ENCODE measurements at places on chromosomes 16 and 17.

DNA sequence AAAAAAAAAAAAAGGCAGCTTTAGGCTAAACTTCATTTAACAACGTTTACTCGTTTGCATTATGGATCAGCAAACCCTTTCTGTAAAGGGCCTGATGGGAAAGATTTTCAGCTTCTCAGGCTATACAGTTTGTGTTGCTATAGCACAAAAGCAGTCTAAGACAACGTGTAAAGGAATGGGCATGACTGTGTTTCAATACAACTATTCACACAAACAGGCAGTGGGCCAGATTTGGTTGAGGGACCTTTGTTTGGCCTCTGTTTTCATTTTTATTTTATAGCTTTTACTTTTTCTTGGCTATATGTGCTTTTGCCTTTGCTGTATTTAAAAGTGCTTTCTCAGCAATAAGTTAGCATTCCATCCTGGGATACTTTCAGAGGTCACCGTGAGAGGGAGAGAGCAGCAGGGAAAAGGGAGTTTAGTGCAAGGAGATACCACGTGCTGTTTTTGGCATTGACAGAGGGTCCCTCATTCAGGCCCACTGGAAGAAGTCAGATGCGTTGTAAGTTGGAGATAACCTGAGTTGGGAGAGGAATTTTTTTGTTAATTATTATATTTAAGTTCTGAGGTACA is 335.6 kb downstream of the UTP18 start:
- no peak for DNase-seq

DNA sequence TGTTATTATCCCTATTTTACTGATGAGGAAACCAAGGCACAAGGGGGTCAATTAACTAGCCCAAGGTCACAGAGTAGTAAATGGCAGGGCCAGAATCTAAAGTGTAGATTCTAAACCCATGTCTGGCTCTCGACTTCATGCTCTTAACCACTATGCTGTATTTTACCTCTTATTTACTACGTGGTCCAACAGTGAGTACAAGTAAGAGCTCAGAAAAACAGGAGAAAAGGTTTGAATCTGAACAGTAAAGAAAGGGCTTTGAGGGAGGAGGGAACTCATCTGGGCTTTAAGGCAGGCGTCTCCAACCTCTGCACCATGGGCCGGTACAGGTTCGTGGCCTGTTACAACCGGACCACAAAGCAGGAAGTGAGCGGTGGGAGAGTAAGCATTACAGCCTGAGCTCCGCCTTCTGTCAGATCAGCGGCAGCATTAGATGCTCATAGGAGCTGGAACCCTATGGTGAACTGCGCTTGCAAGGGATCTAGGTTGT is 62.9 kb downstream of the SMURF2 start:
- DNase-seq: no peak

- DNase-seq: no peak
These were observed 46.6 kb upstream of the GSG1L start for GRCh38 chr16:28110074-28110473.

DNA sequence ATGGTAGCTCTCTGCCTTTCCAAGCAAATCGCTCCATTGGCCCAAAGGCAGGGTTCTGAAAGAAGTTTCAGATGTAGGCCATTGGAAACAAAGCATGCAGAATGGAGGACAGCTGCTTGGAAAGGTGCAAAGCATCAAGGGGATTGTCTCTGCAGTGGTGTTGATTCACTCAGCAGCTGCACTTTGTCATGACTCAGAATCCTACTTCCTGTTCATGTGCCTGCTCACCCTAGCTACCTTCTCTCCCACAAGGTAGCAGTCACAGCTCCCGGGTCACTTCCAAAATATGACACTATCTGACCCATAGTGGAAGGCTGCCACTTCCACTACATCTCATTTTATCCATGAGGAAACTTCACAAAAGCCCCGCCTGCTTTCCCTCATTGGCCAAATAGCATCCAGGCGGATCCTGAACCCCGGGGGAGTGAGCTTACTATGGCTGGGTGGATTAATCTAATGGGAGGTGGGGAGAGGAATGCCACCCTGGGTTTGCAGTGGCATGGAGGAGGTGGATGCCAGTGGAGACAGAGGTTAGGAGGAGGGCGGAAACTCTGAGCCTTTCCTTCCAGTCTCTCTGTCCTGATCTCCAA is 74.7 kb upstream of the NKD1 start:
- DNase-seq: no peak

DNA sequence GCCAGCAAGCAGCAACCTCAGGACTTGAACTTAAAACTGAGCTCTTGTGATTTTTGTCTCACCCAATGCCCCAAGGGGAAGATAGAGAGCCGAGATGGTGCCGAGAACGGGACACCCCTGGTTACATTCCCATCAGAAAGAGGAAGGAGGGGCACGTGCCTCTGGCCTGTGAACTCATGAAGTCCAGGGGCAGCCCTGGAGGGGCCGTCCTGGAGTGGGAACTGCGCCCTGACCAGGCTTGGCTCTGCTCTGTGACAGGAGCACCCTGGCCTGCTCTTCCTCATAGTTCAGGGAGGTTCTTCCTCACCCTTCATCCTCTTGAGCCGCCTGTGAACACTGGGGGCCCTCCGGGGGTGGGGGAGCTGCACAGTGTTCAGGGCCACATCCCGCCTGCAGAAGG is 130.3 kb upstream of the FOXF1 start:
- no peak for DNase-seq

GRCh38 chr17:10071141-10071540 is 127.3 kb downstream of the GAS7 start:
- no peak for DNase-seq

- DNase-seq: no peak
These were observed 1.1 kb downstream of the VAT1 start for GRCh38 chr17:43020789-43021740.

- no peak for DNase-seq
These were observed 605 bp upstream of the ABAT start for GRCh38 chr16:8673611-8674412.
